ELR (cell line): ENCODE measurements at places on chromosomes 1 and 21.

- no peak for DNase-seq
These were observed 20.3 kb downstream of the MECR start for GRCh38 chr1:29210278-29211085.

GRCh38 chr1:26478988-26479387 is 6.7 kb downstream of the HMGN2 start:
- DNase-seq: no peak

GRCh38 chr1:53562291-53562980 is 103.2 kb downstream of the DMRTB1 start:
- no peak for DNase-seq

DNA sequence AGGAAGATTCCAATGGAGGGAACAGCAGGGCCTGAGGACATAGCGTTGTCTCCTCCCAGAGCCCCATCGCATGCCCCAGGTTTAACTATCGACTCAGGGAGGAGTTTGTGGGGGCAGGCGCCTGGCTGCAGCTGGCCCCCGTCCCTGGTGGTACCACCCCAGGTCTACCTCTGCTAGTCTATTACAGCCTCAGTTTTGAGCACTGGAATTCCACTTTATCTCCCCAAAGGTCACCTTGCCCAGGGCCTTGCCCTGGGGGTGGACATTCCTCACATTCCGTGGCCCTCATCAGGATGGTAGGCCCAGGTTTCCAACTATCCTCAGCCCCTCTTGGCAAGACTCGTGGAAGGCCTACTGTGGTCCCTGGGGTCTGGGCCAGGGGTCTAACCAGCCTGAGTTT is 65.4 kb upstream of the SSBP3 start:
- DNase-seq: no peak

- DNase-seq: peak; percentile 95
These were observed 10.1 kb upstream of the EXO1 start for GRCh38 chr1:241837901-241838300.
